ENCODE measurements at places on chromosomes 12 and 14. TPM values are rescaled to one million over a fixed set of nuclear protein-coding genes. Genes with fewer than 3 reads are reported as not detected.

EFS gene
- 90.4 TPM for total RNA-seq

- no peaks in the 10 kb centered on the region for H3K36me3 ChIP-seq
- no peaks in the 10 kb centered on the region for H3K27me3 ChIP-seq
- H3K4me3 ChIP-seq: no peak overlapping the region
- H3K4me1 ChIP-seq: no peaks in the 10 kb centered on the region
- no peak for DNase-seq
Observed at GRCh38 chr12:100221523-100221922, 20.9 kb downstream of the ACTR6 start.

DNA sequence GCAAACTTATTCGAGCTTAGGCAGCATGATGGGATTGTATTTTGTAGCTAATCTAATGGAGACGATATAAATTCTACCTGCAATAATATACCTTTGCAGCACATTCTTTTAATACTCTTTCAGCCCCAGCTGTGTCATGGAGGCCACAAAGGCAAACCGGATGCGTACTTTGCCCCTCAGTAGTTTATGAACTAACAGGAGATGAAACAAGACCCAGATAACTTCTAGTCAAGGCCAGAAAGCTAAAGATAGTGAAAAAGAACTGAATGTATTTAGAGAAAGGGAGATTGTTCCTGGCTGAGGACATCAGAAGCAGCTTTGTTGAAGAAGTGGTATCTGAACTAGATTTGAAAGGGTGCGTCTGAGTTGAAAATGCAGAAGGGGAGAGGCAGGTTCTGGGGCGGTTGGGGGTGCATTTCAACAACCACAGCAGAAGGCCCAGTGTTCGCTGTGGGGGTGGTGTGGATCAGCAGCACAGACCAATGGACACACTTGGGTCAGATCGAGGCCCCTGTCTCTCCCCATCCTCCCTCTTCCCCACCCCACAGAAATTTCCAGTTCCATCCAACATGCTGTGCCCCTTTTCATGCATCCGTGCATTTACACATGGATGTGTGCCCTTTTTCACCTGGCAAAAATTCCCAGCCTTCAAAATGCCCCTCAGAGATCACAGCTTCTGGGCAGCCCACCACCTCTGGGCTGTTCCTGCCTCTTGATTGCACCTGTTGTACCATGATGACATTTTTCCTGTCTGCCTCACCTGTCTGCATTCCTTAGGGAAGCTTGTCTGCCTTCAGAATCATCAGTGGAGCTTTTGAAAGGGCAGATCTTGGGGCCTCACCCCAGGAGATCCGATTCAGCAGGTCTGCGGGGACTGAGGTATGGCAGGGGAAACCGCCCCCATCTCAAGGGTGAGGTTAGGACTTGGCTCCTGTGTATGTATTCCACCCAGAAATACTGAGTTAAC lies 2.2 kb downstream of the ZNF839 start:
- H3K4me3 ChIP-seq: no peak overlapping the region
- DNase-seq: no peak
- H3K27ac ChIP-seq: no peak overlapping the region
- no peaks in the 10 kb centered on the region for H3K36me3 ChIP-seq
- peaks cover 22% of the 10 kb centered on the region for H3K27me3 ChIP-seq

PTCSC3 gene
- total RNA-seq: not detected

- H3K27me3 ChIP-seq: no peaks in the 10 kb centered on the region
- DNase-seq: no peak
- no peak overlapping the region for H3K4me3 ChIP-seq
Observed at GRCh38 chr12:20272801-20273200, 95.5 kb upstream of the PDE3A start.

DNA sequence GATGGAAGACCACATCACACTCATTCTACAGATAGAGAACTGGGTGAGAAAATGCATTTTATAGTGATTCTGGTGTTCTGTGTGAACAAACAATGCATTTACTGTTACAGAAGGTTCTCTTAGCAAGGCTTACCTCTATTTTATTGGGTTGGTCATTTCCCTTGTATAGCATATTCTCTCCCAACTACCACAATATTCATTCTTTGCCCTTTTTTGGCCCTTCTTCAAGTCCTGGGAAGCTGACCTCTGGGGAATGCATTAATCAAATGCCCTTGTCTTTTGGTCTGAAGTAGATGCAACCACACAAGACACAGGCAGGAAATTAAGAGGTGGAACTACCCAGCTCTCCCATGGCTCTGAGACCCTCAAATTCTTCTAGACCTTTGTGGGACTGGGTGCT lies 19.5 kb downstream of the DCN start:
- H3K4me1 ChIP-seq: no peaks in the 10 kb centered on the region
- no peak for DNase-seq
- no peak overlapping the region for H3K27ac ChIP-seq
- no peak overlapping the region for H3K4me3 ChIP-seq

DNA sequence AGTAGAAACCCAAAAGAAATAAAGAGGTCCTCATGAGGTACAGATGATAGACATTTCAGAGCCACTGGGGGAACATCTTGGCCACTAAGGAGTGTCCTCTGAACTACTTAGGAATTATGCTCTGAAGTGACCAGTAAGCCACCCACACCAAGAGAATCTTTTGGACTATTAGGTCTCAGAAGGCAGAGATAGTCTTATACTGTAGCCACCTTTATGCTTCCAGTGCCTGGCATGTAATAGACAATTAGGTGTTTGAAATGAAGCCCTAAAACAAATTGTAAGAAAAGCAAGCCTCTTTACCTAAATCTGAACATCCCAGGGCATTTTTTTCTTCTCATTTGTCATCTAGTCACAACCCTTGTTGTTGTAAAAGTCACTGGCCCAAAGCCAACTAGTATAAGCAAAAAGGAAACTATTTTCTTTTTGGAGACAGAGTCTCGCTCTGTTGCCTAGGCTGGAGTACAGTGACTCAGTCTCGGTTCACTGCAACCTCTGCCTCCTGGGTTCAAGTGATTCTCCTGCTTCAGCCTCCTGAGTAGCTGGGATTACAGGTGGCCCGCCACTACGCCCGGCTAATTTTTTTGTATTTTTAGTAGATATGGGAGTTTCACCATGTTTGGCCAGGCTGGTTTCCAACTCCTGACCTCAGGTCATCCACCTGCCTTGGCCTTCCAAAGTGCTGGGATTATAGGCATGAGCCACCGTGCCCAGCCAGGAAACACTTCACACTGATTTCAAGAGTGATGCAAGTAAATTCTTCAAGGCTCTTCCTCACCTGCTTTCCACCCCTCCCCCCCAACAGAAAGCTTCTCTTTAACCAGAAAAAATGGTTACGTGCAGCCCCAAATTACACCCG lies 11.1 kb downstream of the PLEKHA5 start:
- no peak overlapping the region for H3K27ac ChIP-seq
- H3K4me1 ChIP-seq: peaks cover 31% of the 10 kb centered on the region
- DNase-seq: no peak
- H3K4me3 ChIP-seq: no peak overlapping the region
- peaks cover 10% of the 10 kb centered on the region for H3K36me3 ChIP-seq

GRCh38 chr12:47899466-47899865 lies 5.3 kb downstream of the VDR start:
- H3K4me1 ChIP-seq: peaks cover under 1% of the 10 kb centered on the region
- no peak overlapping the region for H3K4me3 ChIP-seq
- H3K27ac ChIP-seq: no peak overlapping the region
- no peak for DNase-seq

NTN4 gene
- total RNA-seq: 0.59 TPM

CCDC197 gene
- not detected for total RNA-seq

GRCh38 chr12:79351251-79351650 lies 339.5 kb downstream of the PAWR start:
- peaks cover 47% of the 10 kb centered on the region for H3K4me1 ChIP-seq
- no peak for DNase-seq
- peaks cover 8% of the 10 kb centered on the region for H3K36me3 ChIP-seq
- H3K4me3 ChIP-seq: peak overlapping the region; percentile 23

GRCh38 chr14:47235619-47236018 lies 439.8 kb downstream of the MDGA2 start:
- no peaks in the 10 kb centered on the region for H3K36me3 ChIP-seq
- DNase-seq: no peak
- H3K4me3 ChIP-seq: no peak overlapping the region

DNA sequence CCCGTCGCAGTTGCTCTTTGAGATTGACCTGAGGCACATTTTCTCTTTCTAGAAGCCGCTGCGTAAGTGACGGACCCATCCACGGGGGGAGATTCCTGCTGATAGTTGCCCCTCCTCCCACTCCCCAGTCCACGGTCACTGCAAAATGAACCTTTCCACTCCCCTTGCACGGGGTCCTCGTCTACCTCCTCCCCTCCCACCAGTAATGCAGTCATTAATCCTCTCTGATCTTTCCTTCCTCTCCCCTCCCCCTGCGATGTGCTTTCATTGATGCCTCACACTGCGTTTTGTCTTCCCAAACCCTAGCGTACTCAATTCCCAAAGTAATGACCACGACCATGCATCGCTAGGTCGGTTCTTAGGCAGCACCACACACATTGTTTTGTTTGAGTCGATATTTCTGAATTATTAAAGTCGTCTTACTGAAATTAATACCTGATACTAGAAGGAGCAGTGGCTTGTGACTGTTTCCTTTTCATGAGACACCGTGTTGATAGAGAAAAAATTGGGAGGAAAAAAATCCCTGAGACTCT lies 857 bp downstream of the ETNK1 start:
- peaks cover 8% of the 10 kb centered on the region for H3K27me3 ChIP-seq
- H3K36me3 ChIP-seq: no peaks in the 10 kb centered on the region
- peak overlapping the region; percentile 98 for H3K4me3 ChIP-seq
- peaks cover 20% of the 10 kb centered on the region for H3K4me1 ChIP-seq

DNA sequence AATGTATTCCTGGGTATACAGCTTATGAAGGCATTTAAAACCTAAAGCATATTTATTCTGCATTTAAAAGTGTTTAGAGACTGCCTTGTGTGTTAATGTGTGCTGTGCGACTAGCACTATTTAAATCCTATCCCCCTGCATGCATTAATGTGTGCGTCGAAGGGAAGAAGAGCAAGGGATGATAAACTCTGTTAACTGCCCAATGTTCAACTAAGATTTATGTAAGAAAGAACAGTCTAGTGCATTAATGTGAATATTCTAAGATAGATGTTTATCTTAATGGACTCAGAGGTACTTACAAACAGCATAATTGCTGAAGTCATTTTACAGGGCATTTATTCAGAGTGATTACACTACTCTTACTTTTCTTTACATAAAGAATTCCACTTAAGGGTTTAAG lies 424.8 kb downstream of the DIO2 start:
- no peak for DNase-seq
- no peak overlapping the region for H3K4me3 ChIP-seq
- no peak overlapping the region for H3K27ac ChIP-seq
- peaks cover 2% of the 10 kb centered on the region for H3K27me3 ChIP-seq
- H3K36me3 ChIP-seq: peaks cover 5% of the 10 kb centered on the region

OAS2 gene
- total RNA-seq: not detected

DNA sequence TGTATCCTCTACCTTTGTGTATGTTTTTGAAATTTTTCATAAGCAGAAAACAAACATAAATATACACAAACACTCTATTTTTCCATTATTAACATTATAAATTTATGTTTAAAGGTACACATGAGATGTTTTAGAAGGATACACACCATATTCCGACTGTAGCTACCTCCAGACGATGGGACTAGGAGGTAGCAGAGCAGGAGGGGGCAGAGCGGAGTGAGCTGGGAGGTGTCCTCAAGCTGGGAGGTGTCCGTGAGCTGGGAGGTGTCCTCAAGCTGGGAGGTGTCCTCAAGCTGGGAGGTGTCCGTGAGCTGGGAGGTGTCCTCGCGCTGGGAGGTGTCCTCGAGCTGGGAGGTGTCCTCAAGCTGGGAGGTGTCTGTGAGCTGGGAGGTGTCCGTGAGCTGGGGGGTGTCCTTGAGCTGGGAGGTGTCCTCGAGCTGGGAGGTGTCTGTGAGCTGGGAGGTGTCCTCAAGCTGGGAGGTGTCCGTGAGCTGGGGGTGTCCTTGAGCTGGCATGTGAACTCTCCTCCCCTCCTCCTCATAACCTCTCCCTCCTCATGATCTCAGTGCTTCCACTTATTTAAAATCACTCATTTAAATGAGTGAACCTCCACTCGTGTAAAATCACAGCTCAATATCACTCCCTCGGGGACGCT lies 346.9 kb upstream of the SFSWAP start:
- H3K27me3 ChIP-seq: peaks cover 6% of the 10 kb centered on the region
- H3K36me3 ChIP-seq: peaks cover 4% of the 10 kb centered on the region
- H3K4me3 ChIP-seq: no peak overlapping the region
- no peaks in the 10 kb centered on the region for H3K4me1 ChIP-seq

DNA sequence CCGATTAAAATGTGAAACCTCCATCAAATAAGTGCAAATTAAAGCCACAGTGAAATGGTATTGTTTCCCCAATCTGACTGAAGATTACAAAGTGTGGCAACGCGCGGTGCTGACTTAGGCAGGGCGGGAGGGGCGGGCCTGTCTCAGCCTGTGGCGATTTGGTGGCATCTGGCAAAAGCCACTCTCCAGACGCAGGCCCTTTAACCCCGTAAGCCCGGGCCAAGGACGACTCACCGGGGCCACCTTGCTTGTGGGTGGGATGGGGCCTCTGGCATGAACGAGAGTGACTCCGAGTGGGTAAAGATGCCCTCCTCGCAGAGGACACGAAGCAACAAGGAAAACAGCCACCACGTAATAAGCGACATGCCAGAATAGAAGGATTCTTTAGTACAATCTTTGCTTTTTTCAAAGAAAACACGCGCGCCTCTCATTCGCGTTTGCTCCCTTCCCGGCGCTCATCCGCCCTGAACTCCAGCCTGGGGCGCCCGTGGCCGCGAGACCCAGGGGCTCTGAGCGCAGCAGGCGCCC lies 815 bp downstream of the DEGS2 start:
- peaks cover 6% of the 10 kb centered on the region for H3K36me3 ChIP-seq
- H3K4me3 ChIP-seq: peak overlapping the region; percentile 77
- no peak for DNase-seq
- no peak overlapping the region for H3K27ac ChIP-seq
- H3K4me1 ChIP-seq: no peaks in the 10 kb centered on the region

GRCh38 chr12:88496891-88497371 lies 83.3 kb downstream of the KITLG start:
- no peaks in the 10 kb centered on the region for H3K4me1 ChIP-seq
- DNase-seq: no peak
- no peaks in the 10 kb centered on the region for H3K27me3 ChIP-seq

MYH6 gene
- total RNA-seq: not detected

DNA sequence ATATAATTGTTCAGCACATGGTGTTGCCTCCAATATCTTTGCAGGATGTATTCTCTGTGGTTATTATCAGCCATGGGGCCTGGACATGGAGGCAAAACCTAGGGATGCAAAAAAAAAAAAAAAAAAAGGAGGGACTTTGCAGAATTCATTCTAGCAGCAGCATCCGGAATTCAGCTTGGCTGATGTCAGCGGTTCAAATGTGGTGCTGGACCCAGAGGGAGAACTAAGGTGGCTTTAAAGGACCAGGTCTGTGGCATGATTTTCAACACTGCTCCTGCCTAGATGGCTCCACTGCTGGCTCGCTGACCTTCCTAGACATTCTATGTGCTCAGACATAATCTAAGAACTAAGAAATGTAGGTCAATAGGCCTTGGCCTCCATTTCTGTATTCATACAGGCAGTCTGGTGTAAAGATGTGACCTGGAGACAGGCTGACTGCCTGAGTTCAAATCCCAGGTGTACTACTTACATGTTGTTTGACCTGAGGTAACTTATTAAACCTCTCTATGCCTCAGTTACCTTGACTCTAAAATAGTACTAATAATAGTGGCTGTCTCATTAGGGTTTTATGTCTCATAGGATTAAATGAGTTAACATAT lies 108.6 kb downstream of the PPM1A start:
- no peak overlapping the region for H3K27ac ChIP-seq
- no peaks in the 10 kb centered on the region for H3K36me3 ChIP-seq
- no peak for DNase-seq
- peaks cover 1% of the 10 kb centered on the region for H3K4me1 ChIP-seq
- H3K27me3 ChIP-seq: peaks cover 3% of the 10 kb centered on the region

GRCh38 chr12:68932128-68932960 lies 627 bp downstream of the CPM start:
- H3K4me3 ChIP-seq: peak overlapping the region; percentile 86
- H3K27me3 ChIP-seq: peaks cover 8% of the 10 kb centered on the region
- H3K4me1 ChIP-seq: peaks cover 2% of the 10 kb centered on the region
- no peak for DNase-seq
- H3K36me3 ChIP-seq: no peaks in the 10 kb centered on the region
- H3K27ac ChIP-seq: no peak overlapping the region

All from glutamatergic neuron (in vitro differentiated cells).